KBM-7 (cell line): ENCODE measurements at places on chromosomes 7 and 10.

DNA sequence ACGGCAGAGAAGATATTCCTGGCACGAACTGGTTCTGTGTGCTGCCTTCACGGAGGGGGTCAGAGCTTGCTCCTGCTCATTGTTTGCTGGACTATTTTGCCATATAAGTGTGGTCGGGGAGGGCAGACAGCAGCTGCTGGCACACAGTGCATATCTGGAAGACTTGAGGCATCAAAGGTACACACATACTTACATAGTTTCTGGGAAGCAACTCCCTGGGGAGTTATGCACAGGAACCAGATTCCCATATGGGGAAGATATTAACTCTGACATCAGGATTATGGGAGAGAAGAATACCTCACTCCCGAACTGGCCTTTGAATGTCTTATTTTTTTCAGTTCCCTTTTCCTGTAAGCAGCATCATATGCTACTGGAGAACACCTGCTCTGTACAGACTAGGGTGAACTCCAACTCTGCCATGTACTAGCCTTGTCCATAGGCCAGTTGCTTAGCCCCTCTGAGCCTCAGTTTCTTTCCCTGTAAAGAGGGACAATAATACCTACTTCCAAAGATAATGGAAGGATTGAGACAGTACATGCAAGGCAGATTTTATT lies 41.5 kb downstream of the LGI1 start:
- no peak for DNase-seq

- DNase-seq = no peak
These were observed 181.9 kb downstream of the TMEM26 start for GRCh38 chr10:61271127-61271780.

DNA sequence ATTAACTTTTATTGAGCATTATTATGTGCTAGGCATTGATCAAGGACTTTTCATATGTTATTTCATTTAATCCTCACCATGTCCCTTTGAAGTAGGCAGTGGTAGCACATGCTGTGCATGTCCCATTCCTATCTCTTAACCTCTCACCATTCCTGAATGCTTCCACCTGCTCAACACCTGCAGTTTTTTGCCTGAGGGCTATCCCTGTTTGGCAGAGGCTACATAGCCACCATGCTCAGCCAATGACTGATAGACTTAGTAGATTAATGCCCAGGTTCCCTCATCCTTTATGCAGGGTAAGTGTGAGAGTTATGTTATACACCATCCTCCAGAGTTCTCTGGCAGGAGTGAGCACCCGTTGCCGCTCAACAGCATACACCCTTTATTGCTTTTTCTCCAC lies 387.8 kb downstream of the BBS9 start:
- no peak for DNase-seq

- DNase-seq = no peak
These were observed 17.4 kb downstream of the CPA1 start for GRCh38 chr7:130397758-130398073.

- DNase-seq = no peak
These were observed 123.4 kb upstream of the VKORC1L1 start for GRCh38 chr7:65749518-65749917.

DNA sequence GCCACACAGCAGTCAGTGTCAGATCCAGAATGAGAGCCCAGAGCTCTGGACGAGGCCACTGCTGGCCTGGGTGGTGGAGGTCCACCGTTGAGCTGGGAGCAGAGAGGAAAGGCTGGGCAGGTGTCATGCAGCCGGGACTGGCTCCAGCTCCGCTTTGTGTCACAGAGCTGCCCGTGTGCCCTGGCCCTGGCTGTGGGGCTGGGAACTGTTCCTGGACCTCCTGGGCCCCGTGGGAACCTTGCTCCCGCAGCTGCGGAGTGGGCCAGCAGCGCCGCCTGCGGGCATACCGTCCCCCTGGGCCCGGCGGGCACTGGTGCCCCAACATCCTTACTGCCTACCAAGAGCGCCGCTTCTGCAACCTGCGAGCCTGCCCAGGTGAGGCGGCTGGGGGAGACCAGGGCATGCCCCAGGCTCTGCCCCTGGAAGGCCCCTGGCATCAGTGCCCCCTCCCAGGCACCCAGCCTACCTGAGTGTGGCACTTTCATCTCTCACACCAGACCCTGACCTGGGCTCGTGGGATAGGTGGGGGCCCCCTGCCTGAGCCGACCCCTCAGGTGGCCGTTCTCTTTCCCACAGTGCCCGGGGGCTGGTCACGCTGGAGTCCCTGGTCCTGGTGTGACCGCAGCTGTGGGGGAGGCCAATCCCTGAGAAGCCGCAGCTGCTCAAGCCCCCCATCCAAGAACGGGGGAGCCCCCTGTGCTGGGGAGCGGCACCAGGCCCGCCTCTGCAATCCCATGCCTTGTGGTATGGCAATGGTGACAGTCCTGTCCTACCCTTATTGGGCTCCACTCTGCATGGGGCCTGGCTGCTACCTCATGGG lies 18.8 kb upstream of the ZNF862 start:
- DNase-seq = no peak
